CD8-positive, alpha-beta memory T cell (primary cell): ENCODE measurements at places on chromosomes 3 and 15. TPM values are rescaled to one million over a fixed set of nuclear protein-coding genes. Genes with fewer than 3 reads are reported as not detected.

The FMN1 gene
- polyA plus RNA-seq, result 0.09 TPM

The GABRR3 gene
- polyA plus RNA-seq, result not detected

The SOX2 gene
- not detected for polyA plus RNA-seq

The IL17RE gene
- polyA plus RNA-seq, result 1.2 TPM

The MAPK6 gene
- polyA plus RNA-seq, result 7.9 TPM

The SERPINI2 gene
- not detected for polyA plus RNA-seq

The GCSAM gene
- polyA plus RNA-seq, result 17.8 TPM

The MAGI1 gene
- polyA plus RNA-seq, result not detected

The HRH1 gene
- not detected for polyA plus RNA-seq

- no peak for DNase-seq
Measured at GRCh38 chr3:189094539-189094938, 77.2 kb upstream of the TPRG1 start.

DNA sequence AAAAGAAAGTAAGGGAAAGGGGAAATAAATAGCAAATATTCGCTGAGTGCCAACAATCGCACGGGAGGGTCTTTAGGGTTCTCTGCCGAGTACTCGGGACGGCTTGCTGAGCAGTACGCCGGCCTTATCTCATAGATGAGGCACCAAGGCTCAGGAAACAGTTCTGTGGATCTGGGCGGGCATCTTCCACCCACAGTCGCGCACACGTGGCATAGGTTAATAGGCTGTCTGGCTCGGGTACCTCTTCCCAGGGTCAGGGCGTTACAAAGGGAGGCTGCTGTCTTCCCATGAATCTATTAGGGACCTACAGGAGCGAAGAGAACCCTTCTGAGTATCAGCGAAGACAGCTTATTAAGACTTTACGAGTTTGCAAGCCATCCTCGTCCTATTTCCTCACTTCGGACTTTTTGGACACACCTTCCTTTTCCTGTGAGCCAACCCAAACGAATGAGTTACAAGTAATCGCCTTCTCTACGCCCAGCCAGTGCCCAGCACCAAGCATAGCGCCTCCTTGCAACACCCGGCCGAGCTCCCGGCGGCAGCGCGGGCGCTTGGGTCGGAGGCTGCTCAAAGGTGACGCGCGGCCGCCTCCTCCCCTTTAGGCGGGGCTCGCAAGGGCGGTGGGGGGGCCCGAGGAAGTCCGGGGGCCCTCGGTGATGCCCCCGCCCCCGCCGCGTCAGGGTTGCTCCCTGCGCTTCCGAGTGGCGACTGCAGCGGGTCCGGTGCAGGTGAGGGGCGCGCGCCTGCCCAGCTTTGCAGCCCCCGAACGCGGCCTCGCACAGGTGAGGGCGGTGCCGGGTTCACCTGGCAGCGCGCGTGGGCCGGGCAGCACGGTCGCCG, at the start of gene MCTP2:
Gene MCTP2, plus strand, starts transcription at position 679 of the 840 bp plus-strand sequence. CDS start 66,705 bp downstream, outside the sequence.
- peak; percentile 91 for DNase-seq

GRCh38 chr15:59165726-59166125, 40.9 kb upstream of the LDHAL6B start:
- DNase-seq, result no peak

DNA sequence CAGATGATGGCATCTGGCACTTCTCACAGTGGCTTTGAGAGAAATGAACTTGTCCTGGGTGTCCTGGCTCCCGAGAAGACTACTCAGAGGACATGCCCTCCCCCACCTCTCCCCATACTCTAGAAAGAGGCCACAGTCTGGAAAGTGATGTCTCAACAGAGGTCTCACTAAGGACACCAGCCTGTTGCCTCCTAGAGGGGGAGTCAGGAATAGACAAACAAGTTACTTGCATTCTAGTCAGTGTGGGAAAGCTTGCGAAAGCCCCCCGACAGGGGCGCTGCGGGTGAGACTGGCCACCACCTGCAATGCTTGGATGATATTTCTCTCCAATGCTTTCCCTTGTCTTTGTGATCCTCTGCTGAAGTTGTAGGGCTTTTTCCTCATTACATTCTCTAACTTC, 17.2 kb downstream of the B4GALT4 start:
- no peak for DNase-seq

DNA sequence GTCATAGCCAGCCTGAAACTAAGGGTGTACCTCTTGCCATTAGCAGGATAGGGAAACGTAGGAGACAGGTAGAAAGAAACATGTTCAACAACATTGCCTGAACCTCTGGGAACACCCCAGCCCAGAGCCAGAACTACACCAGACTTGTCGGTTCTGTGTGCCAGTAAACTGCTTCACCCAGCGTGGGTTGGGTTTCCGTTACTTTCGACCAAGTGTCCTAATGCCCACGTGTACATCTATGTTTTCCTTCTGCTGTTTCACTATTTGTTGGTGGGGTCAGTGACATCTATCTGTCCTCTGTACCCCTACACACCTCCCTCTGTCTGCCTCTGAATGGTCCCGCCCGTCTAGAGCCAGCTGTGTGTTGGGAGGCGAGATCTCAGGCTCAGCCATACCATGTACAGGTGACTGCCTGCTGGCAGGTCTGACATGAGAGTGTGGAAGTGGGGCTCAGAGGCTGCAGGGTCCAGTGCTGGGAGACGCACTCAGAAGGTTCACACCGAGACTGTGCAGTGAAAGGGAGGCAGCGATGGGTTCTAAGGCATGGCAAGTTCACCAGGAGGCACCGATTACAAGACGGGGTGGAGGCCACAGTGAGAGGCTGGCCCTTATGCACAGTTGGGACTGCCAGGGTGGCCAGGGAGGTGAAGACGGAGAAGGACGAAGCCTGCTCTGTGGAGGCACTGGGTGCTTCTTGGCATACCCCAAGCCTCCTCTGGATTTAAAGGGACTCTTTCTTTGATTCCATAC, 36.4 kb downstream of the SSUH2 start:
- DNase-seq, result no peak

DNA sequence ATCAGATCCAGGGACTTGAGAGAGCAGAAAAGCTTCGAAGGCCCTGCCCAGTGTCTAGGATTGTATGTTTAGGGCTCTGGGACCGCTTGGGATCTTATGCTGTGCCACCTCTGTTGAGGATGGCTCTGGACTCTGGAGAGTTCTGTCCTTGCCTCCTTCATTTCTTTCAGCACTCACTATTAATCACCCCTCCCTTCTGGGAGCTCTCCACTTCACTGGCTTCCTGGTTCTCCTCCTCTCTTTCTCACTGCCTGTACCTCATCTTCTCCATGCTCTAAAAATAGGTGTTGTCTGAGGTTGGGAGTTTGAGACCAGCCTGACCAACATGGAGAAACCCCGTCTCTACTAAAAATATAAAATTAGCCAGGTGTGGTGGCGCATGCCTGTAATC, 17.3 kb downstream of the MAPKBP1 start:
- no peak for DNase-seq

DNA sequence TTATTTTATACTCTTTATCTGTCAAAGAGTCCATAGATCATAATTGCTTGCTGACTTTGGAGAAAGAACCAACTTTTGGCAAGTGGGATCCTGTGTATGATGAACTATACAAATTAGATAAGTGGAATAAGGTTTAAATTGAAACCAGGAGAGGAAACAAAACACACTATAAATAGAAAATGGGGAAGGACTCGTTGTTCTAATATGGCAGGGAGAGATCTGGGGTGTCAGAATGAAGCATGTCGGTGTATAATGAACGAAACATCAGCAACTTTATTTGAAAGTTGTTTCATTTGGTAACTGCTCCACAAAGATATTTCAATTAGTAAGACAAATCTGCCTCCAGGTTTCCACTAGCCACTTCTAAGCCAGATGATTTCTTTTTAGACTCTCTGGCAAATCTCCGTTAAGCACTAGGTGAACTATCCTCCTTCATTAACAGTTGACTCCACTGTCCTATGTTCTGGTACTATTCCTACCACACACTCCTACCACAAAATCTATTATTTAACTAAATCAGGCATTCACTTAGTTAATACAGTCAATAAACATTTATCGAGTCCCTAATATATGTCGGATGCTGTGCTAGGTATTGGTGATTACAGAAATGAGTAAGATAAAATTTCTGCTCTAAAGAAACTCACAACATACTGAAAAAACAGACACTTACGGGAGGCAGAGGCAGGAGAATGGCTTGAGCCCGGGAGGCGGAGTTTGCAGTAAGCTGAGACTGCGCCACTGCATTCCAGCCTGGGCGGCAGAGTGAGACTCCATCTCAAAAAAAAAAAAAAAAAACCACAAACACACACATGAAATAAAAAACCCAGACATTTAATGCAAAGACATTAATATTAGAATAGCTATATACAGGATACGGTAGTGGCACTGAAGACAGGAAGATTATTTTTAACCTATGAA, 20.1 kb downstream of the SLC15A2 start:
- no peak for DNase-seq

DNA sequence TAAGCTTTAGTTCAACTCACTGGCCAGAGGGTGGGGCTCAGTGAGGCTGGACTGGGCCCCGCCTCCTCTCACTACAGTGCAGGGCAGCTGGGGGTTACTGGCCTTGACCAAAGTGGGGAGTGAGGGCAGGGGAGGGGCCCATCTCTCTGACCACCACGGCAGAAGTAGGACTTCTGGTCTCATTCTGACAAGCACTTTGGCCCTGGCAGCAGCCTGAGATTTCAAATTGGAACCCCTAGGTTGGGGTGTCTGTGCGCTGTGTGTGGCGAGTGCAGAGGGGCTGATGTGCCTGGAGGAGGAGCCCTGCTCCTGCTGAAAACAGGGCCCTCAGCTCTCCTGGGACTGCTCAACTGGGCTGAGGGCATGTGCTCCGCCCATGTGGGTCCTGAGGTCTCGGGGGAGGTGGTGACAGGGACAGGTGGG, 60.3 kb upstream of the RPL32 start:
- DNase-seq, result no peak

DNA sequence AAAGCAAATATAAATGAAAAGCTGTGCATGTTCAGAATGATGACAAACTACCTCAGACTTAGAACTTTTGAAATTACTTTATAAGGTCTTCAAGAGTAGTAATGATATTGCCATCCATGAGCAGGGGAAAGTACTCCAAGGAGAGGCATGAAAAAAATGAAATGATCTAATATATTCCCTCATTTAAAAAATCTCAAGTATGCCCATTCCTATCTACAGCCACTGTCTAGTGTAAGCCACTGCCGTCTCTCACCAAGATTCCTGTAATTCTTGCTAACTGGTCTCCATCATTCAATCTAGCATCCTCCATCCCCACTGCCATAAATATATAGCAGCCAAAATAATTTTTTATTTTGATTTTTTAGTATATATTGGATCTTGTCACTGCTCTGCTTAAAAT, 258.8 kb downstream of the PLOD2 start:
- DNase-seq, result no peak

GRCh38 chr15:52261498-52262242, 33.9 kb downstream of the MYO5C start:
- DNase-seq, result peak; percentile 34

DNA sequence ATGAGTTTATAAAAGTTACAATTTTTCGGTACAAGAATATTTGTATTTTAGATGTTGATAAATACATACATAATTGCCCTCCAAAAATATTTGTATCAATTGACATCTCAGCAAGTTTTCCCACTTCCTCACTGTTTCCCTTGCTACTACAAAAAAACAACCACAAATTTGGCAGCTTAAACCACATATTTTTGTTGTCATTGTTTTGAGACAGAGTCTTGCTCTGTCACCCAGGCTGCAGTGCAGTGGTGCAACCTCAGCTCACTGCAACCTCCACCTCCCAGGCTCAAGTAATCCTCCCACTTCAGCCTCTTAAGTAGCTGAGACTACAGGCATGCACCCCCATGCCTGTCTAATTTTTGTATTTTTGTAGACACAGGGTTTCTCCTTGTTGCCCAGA, 162.8 kb upstream of the RARB start:
- no peak for DNase-seq

DNA sequence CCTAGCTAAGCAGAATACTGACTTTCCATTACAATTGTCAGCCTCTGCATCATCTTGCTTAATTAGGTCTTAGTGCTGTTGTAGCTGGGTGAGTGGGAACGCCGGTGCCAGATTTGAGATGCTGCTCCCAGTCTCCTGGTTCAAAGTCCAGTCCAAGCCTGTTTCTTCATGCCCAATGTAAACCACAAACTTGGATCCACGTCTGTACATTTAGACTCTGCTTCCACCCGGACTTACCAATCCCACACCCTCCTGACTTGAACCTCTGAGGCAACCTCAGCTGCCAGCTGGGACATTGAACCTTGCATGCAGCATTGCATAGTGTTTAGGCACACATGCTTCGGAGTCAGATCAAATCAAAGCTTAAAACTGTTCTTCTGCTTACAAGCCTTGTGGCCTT, 43.0 kb downstream of the BCL2L10 start:
- DNase-seq, result no peak

GRCh38 chr3:182052757-182053156, 341.0 kb downstream of the SOX2 start:
- no peak for DNase-seq

GRCh38 chr3:167409611-167410010, 29.5 kb upstream of the ZBBX start:
- DNase-seq, result no peak

DNA sequence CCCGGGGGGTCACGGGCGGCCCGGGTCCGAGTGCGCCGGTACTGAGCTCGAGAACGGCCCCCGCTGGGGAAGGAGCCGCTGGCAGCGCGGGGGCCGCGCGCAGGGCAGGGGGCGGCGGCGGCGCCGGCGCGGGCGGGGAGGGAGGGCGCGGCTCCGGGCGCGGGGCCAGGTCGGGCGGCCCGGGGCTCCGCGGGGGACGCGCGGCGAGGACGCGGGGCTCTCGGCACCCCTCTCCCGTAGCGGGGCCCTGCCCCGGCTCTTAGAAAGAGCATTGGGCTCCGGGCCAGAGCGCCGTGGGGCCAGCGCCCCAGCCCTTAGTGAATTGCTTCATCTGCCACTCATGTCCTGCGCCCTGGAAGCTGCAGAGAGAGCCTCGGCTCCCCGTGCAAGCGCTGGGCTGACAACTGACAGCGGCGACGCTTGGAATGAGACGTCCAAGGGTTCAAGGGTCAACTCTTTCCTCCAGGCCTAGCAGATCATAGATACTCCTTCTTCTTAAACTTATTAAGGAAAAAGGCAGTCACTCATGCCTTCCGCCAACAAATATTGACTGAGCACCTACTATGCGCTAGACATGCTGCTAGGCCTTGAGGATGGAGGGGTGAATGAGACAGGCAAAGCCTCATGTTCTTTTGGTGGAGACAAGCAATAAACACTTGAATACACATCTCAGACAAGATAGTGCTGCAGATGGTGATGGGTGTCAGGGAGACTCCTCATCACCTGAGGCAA, 140.8 kb downstream of the SMAD6 start:
- no peak for DNase-seq

GRCh38 chr15:71916834-71917233, 106.5 kb downstream of the NR2E3 start:
- DNase-seq, result no peak

- no peak for DNase-seq
Measured at GRCh38 chr3:101867511-101867910, 18.2 kb downstream of the NFKBIZ start.

GRCh38 chr3:33577173-33577572, 137.0 kb upstream of the UBP1 start:
- DNase-seq, result no peak

GRCh38 chr3:13016083-13016720, 57.0 kb downstream of the IQSEC1 start:
- peak; percentile 32 for DNase-seq

- DNase-seq, result no peak
Measured at GRCh38 chr15:76939715-76940114, 8.2 kb downstream of the RCN2 start.

GRCh38 chr15:88874684-88875083, 20.7 kb downstream of the HAPLN3 start:
- DNase-seq, result no peak

GRCh38 chr15:35115155-35115725, 30.1 kb upstream of the NANOGP8 start:
- no peak for DNase-seq

- DNase-seq, result no peak
Measured at GRCh38 chr15:69808756-69809155, 289.0 kb downstream of the TLE3 start.
